ENCODE measurements at places on chromosomes 7 and 10.

GRCh38 chr10:108902619-108903285 is 1020.6 kb downstream of the XPNPEP1 start:
- DNase-seq, result no peak

GRCh38 chr10:68900427-68901104 is 549 bp upstream of the DDX50 start:
- DNase-seq, result no peak

DNA sequence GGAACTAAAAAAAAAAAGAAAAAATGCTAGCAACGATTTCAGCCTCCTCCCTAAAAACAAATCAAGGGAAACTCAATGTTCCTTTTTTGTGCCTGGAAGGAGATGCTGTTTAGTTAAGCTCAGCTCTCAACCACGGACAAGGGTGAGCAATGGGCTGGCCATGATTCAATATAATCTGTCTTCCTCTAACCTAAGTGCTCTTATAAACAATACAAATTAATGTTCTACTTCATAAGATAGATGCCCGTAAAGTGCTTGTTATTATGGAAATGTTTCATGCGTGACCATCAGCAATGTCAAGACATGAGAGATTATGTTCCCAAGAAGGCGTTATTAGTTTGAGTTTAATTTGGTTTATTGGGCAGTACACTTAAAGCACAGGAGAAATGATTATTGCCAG is 320.3 kb downstream of the SFMBT2 start:
- peak; percentile 12 for DNase-seq

DNA sequence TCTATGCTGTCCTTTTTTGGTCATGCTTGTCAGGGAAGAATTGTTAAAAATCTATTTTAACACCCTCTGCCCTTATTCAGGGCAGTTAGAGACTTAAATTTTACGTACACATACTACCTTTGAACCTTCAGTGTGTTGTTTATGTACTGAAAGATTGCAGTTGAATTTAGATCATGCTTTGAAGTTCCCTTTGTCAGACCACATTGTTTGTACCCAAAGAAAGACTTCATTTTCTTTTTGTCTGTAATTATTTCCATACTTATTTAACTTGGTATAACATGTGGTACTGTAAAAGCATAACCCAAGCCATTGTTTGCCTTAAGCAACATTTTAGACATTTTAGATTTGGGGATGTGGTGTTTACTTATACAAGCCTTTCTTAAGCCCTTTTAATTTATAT is 96.1 kb downstream of the MMRN2 start:
- no peak for DNase-seq

GRCh38 chr7:124813994-124814798 is 48.6 kb upstream of the GPR37 start:
- no peak for DNase-seq

- no peak for DNase-seq
These were observed 7.1 kb downstream of the RCC1L start for GRCh38 chr7:75066521-75066920.

DNA sequence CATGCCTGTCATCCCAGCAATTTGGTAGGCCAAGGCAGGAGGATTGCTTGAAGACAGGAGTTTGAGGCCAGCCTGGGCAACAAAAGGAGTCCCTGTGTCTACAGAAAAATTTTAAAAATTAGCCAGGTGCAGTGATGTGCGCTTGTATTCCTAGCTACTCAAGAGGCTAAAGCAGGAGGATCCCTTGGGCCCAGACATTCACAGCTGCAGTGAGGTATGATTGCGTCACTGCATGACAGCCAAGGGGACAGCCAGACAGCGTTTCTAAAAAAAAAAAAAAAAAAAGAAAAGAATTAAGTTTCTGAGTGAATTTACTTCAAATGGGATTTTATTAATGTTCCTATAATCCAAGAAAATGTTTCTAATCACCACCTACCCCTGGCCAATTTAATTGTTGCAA is 87.4 kb upstream of the RNF148 start:
- no peak for DNase-seq

DNA sequence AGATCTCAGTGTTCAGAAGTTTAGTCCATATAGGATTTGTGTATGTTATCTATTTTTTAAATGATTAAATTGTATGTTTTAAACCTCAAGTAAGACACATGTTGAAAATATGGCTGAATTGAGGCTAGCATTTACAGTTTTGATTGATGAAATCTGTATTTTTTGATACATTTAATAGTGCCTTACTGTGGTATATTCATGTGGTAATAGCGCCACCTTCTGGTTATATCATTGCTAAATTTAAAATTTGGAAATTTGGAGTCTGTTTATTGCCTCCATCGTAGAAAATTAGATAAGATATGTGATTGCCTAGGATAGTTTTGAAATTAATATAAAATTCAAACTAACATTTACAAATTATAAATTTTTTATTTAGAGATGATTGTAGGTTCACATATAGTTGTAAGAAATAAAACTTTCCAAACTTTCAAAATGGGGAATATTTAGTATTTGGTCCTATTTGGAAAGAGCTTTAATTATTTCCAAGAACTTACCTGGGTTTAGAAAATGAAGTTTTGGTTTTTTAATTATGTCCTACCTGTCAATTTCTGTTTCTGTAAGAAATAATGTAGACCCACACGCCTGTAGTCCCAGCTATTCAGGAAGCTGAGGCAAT is 19.1 kb upstream of the ARMS2 start:
- no peak for DNase-seq

DNA sequence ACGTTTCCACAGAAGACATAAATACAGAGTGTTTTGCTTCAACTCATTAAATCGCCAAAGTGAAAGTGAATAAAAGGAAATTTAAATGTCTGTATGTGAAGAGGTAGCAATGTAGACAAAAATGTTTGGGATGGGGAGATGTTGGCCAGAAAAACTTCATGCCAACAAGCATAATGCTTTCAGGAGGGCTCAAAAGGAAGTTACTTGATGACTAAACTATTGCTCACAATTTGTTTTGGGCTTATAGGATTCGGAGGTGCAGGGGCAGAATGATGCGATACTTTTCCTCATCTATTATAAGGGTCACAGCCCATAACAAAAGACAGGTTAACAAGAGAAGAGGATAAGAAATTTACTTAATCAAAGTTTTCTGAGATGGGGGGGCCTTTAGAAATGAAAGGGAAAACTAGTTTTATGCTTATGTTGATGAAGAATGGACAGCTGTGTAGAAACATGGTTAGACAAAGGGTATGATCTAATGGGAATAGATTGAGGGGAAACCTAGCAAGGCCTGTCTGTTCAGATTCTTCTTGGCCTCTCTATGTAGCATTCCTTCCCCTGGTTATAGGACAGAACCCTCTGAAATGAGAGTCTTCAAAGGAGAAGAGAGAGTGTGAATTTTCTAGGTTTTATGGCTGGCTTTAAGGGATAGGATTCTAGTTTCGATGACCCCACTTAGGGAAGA is 898.6 kb downstream of the LRMDA start:
- no peak for DNase-seq

GRCh38 chr10:101014230-101014884 is 14.7 kb downstream of the LZTS2 start:
- DNase-seq, result peak; percentile 73

- no peak for DNase-seq
These were observed 89.2 kb downstream of the LYZL1 start for GRCh38 chr10:29378106-29378505.

GRCh38 chr7:28981161-28981465 is 23.0 kb upstream of the TRIL start:
- DNase-seq, result no peak

All from prostate gland (tissue), 2 donors.